NCI-H1048 (cell line): ENCODE measurements at places on chromosomes 7 and 10.
A peak's percentile ranks its signal among the peaks of the same experiment; 100 is the strongest.

DNA sequence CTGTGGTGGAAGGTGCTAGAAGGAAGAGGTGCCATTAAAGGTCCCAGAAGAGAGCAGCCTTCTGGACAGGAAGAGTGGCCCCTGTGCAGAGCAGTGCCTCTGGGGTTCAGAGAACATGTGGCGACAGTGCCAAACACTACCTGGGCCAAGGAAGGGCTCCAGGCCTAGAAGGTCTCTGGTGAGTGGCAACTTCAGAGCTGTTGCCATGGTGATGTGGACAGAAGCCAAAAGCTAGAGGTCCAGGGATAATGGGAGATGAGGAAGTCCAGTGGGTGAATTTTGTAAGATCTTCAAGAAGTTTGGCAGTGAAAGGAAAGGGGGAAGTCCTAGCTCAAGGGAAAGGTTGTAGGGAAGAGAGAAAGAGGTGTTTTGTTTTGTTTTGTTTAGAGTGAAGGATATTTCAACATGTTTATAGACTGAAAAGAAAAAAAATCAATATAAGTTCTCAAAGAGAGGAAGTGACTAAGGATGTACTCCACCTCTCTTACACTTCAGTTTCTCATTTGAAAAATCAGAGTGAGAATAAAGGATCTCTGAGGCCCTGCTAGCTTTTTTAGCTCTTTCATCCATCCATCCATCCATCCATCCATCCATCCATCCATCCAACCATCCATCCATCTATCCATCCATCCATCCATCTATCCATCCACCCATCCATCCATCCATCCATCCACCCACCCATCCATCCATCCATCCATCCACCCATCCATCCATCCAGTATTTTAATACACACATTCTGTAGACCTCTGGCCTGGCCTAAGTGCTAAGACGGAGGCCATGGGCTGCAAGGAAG lies 77.1 kb upstream of the DUSP5 start:
- DNase-seq = no peak

DNA sequence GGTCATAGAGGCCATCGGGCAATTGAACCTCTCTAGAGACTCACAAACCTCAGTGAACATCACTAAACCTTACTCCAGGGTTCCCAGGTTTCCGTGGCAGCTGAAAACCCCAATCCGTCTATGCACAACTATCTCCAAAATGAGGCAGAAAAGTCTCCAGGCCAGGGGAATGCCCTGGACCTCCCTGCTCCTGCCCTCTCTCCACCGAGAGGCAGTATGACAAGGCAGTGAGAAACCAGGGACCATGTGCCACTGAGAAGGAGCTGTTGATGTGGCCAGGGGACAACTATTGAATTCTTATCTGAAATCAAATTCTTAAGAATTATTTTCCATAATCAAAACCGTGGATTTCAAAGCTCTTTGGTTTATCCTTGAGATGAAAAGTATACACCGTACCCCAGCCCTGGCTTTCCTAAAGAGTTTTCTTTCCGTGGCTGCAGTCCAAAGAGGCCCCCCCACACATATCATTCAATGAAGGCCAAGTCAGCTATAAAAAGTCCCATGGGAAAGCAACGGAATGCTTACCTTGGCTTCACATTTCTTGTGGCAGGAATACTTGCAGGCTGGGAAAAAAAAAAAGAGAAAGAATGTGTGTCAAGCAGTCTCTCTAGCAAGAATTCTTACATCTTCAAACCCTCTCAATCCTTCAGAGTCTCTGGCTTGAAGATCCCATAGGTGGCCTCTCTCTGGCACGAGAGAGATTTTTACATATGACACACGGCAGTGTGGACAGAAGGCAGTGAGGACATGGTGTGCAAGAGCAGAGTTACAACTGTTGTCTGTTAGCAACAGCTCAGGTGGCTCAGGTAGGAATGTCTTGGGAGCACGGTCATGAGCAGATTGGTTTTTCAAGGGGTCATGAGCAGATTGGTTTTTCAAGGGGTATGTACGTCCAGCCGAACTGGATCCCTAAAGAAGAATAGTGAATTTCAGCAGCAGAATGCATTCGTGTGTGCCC lies 75.2 kb downstream of the TNS3 start:
- no peak for DNase-seq

GRCh38 chr7:77903597-77903996 lies 105.0 kb downstream of the PHTF2 start:
- DNase-seq = no peak

DNA sequence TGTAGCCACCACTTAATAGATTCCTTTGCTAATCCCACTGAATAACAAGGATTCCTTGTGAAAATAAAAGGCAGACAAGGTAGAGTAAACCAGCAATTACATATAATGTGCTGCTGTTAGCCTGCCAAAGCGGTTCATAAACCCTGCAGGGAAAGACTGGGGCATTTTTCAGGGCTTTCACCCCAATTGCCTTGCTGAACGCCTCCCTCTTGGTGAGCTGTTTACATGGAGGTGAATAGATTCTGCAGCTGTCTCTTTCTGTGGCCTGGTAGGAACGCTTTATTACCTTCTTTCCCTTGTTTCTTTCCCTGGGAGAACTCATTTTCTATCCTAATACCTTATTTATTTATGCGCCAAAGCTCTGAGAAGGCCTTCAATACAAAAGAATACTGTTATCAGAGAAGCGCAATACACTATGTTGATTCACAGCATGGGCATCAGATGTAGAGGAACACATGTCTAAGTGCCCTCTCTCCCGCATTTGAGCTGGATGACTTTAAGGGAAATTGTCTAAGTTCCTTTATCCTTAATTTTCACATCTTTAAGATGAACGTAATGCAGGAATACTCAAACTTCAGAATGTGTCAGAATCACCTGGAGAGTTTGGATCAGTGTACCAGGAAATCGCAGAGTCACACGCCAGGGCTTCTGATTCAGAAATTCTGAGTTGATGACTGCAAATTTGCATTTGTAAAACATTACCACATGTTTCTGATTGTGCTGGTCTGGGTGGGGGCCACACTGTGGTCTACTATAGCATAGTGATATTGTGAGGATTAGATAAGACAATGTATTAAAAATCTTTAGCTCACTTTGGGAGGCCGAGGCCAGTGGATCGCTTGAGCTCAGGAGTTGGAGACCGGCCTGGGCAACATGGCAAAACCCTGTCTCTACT lies 1203.8 kb downstream of the SORCS3 start:
- DNase-seq = peak; percentile 61

DNA sequence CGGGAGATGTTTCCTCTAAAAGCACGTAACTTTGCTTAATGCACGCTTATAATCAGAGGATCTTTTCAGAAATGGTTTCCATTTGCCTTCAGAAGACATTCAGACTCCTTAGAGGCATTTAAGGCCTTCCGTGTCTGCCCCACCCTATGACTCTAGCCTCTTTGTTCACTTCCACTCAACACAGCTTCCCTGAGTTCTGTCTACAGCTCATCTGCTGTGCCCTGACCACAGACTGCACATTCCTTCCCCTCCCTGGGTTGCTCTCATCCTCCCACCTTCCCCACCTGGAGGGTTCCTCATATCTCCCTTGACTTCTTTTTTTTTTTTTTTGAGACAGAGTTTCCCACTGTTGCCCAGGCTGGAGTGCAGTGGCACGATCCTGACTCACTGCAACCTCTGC lies 16.6 kb downstream of the FBH1 start:
- no peak for DNase-seq

- DNase-seq = no peak
Measured at GRCh38 chr7:106794276-106795083, 70.6 kb upstream of the PIK3CG start.

- DNase-seq = no peak
Measured at GRCh38 chr7:50994753-50995319, 212.1 kb upstream of the GRB10 start.

- no peak for DNase-seq
Measured at GRCh38 chr10:44716470-44717015, 194.6 kb upstream of the TMEM72 start.

DNA sequence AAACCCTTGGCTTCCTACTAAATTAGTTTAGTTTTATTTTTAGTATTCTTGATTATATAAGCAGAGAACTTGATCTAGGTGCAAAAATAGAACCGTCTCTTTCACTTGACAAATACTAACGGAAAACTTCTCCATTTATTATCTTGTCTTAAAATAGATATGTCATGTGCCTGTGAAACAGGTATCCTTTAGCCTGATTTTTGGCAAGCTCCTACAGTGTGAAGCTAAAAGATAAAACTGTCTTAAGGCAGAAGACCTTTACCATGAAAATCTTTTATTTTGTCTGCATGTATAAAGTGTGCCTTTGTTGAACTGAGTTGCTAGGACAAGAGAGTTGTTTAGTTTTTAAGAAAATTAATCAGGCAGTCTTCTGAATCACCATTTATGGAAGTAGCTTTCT lies 90.6 kb downstream of the CYP51A1 start:
- DNase-seq = no peak

- DNase-seq = no peak
Measured at GRCh38 chr7:88437132-88437531, 130.4 kb upstream of the STEAP4 start.

DNA sequence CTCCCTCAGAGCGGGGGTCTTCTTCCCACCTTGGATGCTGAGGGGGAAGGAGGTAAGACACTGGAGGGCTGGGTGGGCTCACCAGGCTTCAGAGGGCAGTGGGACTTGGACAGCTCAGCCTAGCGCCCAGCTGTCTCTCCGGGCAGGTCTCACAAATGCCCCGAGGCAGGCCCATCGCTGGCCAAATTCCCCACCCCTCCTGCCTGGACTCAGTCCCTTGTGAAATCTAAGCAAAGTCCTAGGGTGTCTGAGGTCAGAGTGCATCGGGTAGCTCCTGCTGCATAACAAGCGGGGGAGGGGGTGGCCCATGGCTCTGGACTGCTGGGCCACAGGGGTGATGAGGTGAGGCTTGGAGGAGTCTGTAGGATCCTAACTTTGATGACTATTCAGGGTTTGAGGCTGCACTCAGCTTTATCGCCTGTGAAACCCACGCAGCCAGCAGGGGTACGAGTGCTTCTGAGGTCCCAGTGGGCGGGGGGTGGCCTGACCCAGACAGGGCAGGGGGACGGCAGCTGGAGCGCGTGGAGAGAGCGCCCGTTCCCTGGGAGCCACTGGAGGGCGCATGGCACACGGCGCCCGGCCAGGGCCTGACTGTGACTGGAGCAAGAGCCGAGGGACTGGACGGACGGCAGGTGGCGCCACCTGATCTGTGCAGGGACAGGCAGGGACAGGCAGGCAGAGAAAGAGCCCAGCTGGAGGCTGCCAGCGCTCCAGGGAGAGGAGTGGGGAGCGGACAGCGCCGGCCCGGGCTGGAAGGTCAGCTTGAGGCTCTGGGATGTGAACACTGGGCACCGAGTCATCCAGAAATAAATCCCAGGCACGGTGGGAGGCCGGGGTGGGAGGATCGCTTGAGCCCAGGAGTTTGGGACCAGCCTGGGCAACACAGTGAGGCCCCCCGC lies 10.0 kb downstream of the CYP2W1 start:
- peak; percentile 91 for DNase-seq

GRCh38 chr10:60340973-60341372 lies 48.7 kb downstream of the ANK3 start:
- no peak for DNase-seq

DNA sequence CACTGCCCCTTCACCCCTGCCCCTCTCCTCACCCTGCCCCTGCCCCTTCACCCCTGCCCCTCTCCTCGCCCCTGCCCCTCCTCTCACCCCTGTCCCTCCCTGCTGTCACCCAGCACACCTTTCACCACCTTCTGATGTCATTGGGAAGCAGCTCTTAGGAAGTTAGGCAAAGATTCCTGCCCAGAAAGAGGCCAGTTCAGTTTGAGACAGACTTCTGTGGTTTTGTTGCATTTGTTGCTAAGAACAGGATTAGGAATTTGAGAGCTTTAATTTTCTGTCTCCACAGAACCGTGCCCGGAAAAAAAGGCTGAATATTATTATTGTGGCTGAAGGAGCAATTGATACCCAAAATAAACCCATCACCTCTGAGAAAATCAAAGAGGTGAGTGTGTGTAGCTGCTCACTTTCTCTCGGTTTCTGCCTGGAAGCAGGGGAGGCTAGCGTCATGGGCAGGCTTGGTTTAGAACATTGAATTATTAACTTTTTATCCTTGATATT lies 39.6 kb downstream of the PFKP start:
- DNase-seq = no peak

- no peak for DNase-seq
Measured at GRCh38 chr10:116430288-116430687, 2.6 kb downstream of the PNLIPRP3 start.

DNA sequence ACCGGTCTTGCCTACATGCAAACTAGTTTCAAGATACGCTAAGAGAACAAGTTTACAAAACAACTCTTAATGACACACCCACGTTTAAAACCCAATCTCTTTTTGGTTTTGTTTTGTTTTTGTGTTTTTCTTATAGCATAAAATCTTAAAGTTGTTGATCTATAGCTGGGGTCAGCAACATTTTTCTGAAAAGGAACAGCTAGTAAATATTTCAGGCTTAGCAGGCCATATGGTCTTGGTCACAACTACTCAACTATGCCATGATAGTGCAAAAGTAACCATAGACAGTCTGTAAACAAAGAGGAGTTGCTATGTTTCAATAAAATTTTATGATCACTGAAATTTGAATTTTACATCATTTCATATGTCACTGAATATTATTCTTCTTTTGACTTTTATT lies 327.4 kb downstream of the AGMO start:
- DNase-seq = no peak

DNA sequence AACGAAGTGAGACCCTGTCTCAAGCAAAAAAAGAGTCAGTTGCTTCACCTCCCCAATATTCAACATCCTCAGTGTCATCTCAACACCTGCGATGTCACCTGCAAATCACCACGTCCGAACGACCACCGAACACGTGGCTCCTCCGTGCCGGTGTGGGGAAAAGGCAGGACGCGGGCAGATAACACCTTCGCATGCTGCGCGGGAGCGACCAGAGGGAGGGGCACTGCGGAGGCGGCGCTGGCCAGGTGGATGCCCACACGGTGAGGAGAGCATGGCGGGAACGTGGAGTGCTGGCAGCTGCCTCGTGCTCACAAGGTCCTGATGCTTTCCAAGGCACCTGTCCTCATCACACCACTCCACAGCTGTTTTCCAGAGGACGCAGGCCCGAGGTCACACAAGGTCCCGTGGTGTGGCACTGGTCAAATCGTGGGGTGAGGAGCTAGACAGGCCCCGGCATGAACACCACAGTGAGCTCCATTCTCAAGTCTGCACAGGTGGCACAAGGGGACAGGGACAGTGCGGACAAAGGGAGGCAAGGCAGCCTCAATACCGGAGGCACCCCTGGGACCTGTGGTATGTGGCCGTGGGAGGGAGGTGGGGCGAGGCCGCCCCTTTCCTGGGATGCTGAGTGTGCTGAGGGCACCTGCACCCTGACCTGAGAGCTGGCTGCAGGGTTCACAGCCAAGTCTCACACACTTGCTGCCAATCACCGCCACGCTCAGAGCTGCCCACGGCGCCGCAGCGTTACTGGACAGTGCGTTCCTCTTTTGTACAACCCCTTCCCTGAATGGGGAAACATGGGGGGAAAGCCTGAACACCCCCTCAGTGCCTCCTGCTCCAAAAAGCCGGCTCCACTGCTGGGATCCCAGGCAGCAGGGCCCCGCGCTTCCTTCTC lies 13.0 kb downstream of the TUBGCP2 start:
- DNase-seq = no peak

DNA sequence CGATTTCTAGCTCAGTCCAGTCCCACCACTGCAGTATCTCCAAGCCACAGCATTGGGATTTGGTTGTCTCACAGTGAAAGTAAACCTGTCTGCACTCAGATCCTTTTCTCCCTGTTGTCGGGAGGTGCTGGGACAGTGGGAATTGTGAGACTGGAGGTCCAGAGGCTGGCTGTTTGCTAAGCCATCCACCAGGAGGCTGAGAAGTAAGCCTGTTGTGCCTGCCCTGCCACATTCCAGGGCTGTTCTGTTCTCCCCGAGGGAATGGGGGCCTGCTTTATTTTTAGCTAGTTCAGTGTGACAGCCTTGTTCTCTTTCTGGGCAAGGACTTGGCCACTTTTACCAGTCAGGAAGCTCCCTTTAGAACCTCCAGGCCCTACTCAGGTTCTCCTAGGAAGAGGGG lies 54.9 kb downstream of the HK1 start:
- no peak for DNase-seq
